ENCODE measurements at places on chromosomes 12 and 14.

- DNase-seq, result no peak
Measured at GRCh38 chr12:69052613-69053408, 119.8 kb upstream of the CPM start.

GRCh38 chr12:52215587-52216031, 17.4 kb upstream of the KRT7 start:
- DNase-seq, result no peak

DNA sequence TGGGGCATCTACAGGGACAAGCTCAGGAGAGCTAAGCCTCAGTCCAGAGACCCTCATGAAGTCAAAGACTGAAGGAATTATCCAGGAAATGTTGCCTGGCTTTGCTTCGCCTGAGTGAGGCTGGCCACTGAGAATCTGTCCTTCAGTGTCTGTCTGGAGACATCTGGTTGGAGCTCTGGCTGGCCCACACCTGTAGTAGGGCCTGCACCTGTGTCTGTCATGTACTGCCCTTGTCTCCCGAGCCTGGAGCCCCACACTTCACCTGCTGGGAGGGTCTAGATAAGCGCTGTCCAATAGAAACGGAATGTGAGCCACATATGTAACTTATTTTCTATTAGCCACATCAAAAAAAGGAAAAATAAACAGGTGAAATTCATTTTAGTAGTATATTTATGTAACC, 9.9 kb upstream of the HDAC7 start:
- no peak for DNase-seq

- DNase-seq, result no peak
Measured at GRCh38 chr12:113837528-113838296, 128.4 kb downstream of the RBM19 start.

DNA sequence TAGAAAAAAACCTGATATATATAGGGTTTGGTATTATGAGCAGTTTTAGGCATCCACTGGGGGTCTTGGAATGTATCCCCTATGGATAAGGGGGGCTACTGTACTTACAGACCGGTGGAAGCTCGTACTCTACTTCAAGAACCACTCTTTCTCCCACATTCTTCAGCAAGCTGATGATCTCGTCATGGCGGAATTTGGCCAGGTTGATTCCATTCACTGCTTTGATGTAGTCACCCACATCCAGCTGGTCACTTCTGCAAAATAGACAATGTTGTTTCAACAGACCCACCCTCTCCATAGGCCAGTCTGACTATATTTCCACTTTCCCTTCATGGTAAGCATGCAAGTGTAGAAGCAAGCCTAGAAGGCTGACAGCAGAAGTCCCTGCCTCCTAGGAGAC, 139.9 kb downstream of the GRIP1 start:
- DNase-seq, result no peak

- DNase-seq, result peak; percentile 10
Measured at GRCh38 chr12:54684636-54685630, 36.8 kb upstream of the DCD start.

DNA sequence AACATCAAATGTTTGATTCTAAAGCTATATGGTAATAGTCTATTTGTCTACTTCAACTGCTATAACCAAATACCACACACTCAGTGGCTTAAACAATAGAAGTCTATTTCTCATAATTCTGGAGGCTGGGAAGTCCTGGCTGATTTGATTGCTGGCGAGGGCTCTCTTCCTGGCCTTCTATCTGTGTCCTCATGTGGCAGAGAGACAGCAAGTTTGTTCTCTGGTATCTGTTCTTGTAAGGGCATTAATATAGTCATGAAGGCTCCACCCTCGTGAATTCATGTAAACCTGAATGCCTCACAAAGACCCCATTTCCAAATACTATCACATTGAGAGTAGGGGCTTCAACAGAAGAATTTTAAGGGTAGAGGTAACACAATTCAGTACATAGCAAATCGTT, 34.1 kb downstream of the TRMT5 start:
- no peak for DNase-seq

DNA sequence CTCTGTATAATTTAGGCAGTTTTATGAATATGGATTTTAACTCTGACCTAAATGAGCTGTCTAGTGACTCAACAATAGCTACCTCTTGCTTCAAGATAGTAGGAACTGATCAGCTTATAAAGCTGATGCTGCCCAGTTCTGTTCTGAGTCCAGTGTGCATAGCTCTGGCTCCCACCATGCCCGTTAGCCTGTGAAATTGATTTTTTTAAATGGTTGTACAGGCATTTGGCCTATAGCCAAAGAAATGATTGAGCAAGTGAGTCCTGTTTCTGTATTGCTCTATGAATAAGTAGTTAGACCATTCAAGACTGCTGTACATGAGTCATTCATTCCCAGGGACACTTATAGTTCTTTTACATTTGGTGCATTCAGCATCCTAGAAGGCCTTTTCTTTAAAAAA, 36.4 kb downstream of the SAMD4A start:
- DNase-seq, result no peak

- no peak for DNase-seq
Measured at GRCh38 chr14:68369281-68370056, 423.4 kb downstream of the ZFP36L1 start.

DNA sequence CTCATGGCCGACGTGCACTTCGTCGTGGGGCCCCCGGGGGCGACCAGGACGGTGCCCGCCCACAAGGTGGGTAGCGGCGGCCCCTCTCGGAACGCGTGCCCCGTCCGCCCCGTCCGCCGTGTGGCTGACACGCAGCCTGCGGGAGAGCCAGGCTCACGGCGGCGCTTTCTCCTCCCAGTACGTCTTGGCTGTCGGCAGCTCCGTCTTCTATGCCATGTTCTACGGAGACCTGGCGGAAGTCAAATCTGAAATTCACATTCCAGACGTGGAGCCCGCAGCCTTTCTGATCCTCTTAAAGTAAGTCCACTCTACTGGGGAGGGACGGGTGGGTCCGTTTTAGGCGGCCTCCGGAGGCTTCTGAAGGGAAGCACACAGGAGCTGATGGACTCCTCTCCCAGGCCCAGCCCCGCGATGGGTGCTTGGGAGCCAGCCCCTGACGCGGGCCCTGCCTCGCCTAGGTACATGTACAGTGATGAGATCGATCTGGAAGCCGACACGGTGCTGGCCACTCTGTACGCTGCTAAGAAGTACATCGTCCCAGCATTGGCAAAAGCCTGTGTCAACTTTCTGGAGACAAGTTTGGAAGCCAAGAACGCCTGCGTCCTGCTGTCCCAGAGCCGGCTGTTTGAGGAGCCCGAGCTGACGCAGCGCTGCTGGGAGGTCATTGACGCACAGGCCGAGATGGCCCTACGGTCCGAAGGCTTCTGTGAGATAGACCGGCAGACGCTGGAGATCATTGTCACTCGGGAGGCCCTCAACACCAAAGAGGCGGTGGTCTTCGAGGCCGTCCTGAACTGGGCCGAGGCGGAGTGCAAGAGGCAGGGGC, 1.1 kb downstream of the BTBD6 start:
- DNase-seq, result no peak

DNA sequence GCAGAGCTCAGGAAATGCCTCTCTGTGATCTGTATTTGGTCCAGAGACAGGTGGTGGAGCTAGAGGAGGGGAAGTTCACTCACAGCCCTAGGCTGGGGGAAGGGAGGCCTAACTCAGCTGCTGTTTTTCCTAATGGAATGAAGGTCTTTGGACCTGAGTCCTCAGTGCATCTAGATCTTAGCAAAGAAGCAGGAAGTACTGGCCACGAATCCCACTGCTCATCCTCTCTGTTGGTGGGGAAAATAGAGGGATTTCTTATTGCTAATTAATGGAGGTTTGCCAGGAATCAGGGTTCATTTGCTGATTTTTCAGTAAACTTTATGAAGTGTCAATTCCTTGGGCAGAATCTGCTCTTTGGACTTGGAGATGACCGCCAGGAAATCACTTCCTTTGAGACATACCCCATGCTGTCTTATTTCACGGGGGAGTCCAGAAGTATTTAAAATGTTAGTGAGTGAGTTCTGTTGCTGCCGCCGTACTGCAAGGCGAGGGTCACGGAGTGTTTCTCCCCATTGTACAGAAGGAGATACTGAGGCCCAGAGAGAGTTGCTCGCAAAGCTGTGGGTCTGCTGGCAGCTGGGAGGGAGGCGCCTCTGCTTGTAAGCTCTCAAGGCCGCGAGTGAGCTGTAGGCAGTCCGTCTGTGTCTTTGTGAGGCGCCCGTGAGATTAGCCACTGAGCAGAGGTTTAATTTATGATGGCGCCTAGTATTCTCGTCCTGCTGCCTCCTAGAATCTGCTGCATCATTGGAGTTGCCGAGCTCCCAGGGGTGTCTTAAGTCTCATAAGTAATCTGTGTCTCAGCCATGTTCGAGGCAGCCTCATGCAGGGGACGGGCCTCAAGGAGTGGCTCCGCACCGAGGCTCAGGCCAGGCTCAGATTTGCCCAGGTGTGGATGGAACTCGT, 88.2 kb downstream of the TSPAN9 start:
- DNase-seq, result no peak

DNA sequence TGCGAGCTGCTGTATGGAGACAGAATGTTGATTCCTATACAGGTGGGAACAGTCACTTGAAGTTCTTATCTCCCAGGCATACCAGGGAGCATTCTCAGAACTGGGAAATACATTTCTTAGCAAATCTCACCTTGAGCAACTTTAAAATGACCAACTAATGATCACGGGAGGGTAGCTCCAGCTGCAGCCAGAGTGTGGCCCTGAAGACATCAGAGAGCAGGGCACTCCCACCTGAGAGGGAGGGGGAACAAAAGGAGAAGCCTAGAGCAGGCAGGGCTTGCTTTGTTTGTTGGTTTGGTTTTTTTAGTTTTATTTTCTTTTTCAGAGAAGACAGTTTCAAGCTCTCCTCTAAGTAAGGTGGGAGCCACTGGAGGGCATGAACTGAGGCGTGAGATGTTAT, 101.1 kb downstream of the OTX2 start:
- no peak for DNase-seq

DNA sequence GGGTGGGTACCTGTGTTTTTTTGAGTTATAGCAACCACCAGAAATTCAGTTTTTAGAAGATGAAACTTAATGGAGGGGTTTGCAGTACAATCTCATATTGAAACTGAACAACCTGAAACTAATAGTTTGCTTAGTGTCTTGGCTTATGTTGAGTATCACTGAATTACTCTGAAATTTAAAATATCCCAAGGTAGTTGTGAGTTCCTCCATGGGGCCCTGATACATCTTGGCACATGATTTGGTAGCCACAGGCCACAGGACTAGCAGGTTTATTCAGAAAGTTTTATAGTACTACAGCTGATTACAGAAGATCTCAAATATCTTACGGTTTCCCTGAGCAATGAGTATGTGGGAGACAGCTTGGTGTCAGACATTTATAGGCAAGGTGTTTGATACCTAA, 10.4 kb downstream of the PTGES3 start:
- DNase-seq, result peak; percentile 1

DNA sequence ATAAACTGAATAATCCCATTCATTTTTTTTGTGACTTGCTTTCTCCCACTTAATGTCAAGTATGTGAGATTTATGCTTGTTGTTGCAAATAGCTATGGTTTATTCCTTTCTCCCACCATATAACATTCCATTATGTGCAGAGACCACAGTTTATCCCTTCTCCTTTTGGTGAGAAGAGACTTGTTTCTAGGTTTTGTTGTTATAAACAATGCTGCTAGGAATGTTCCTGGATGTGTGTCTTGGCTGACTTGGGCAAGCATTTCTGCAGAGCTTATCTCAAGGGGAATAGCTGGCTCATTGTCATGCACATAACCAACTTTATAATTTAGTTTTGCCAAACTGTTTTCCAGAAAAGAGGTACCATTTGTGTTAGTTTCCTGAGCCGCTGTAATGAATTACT, 47.6 kb upstream of the PPP1CC start:
- no peak for DNase-seq

DNA sequence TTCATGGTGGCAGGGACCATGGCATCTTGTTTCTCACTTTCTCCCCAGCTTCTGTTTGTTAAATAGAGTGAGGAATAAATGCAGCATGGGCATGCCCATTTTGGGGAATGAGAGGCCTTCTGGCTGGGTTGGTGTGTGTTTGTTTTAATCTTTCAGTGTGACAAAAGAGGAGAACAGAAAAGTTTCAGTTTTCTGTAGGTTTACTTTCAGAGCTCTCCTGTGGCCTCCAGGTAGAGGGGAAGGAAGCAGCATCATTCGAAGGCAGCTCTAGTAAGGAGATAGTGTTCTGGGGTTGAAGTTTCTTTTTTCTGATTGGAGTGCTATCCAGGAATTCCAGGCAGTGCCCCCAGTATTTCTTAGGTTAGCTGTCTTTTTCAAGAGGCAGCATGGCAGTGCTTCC, 15.3 kb downstream of the MSRB3 start:
- no peak for DNase-seq

- DNase-seq, result no peak
Measured at GRCh38 chr12:58190618-58191017, 249.3 kb downstream of the ATP23 start.

DNA sequence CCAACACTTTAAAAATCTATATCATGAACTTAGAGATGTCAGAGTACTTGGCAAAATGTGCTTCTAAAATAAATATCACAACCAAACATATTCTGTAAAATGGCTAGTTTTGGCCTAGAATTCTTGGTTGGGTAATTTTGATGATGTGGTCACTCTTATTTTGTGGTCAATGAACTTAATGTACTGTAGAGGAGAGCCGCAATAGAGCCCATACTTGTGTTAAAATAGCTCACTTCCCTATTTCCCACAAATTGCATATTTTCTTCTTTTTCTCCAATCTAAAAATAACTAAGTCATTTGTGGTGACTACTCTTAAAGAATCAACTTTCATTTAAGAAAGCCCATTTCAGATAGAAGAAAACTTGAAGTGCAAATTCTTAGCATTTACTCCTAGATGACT, 619.4 kb downstream of the CCER1 start:
- no peak for DNase-seq

- DNase-seq, result no peak
Measured at GRCh38 chr12:113700943-113701342, 229.3 kb upstream of the LHX5 start.
